ENCODE measurements at places on chromosomes 6 and 20. TPM values are rescaled to one million over a fixed set of nuclear protein-coding genes. Genes with fewer than 3 reads are reported as not detected.

Gene PHACTR1
- not detected for total RNA-seq

Gene SYNDIG1
- 1.6 TPM for total RNA-seq

Gene EDEM2
- 57.2 TPM for total RNA-seq

Gene SLC22A1
- total RNA-seq, result 2.0 TPM

Gene TRIM10
- not detected for total RNA-seq

Gene BPIFA1
- total RNA-seq, result not detected

Gene NANP
- 6.0 TPM for total RNA-seq

Data from A549 treated with Hydrocortisone at 1 μM for 4 hours (cell line).